HTR-8/SVneo (cell line): ENCODE measurements at places on chromosomes 4 and X.
A peak's percentile ranks its signal among the peaks of the same experiment; 100 is the strongest.

- DNase-seq = no peak
These were observed 17.8 kb downstream of the SSR4 start for GRCh38 chrX:153812220-153812619.

DNA sequence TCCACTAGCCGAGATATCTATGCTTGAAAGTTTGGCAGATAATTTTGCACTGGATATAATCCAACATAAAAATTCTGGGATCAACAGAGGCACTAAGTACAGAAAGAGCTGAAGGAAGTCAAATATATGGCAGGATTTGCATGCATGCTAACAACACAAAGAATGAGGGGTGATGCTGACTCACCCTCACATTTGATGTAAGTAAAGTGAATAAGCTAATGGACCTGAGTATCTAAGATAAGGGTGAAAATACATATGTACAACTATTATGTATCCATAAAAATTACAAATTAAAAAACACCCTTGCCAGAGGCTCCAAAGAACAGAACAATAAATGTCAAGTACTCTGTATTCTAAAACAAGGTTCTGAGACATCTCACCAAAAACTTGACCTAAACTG is 63.8 kb upstream of the PRDX4 start:
- DNase-seq = no peak

DNA sequence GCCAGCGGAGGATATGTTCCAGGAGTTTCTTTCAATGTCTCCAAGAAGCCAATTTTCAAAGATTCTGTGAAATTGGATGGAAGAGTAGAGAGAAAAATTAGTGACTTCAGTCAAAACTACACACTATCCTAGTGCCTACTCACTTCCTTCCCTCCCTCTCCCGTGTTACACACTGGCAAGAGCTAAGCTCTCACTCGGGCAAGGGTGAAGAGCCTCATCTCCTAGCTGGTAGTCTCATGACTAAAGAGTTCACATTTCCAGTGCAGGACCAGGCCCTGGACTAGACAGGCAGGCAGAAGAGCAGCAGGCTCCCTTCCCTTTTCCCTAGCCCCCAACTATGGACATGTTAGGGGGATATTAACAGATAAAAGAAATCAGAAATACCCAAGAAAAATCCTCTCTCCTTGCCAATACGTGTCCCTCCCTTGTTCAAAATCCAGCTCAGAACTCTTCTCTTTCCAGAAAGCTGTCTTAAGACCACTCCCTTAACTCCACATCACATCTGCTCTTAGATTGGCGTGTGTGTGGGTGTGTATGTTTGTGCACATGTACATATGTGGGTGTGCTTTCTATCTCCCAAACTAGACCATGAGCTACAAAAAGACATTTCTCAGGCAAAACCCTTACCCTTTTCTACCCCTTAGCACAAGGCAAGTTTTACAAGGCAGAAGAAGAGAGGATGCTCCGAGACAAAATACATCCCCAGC is 29.9 kb downstream of the ZDHHC9 start:
- no peak for DNase-seq

GRCh38 chr4:48493452-48494100 is 3.5 kb downstream of the ZAR1 start:
- DNase-seq = no peak

DNA sequence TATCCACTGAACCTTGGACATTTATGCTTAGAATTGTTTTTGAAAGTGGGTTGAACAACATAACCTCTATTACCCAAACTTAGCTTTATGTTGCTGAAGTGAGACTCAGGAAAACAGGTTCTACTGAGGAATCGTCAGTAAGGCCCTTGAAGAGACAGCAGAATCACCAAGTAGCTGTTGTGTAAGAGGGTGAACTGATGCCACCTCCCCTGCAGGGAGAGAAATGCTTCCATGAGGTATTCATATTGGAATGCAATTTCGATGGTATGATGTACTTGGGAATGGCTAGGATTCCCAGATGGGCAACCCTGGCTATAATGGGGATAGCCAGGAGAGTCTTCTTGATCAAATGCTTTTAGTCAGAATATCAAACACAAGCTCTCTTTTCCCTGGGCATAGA is 4.1 kb upstream of the SCRG1 start:
- peak; percentile 14 for DNase-seq

- DNase-seq = peak; percentile 71
These were observed 722 bp downstream of the NAAA start for GRCh38 chr4:75939890-75940691.

- no peak for DNase-seq
These were observed 77.2 kb upstream of the NEIL3 start for GRCh38 chr4:177232473-177232872.

- DNase-seq = no peak
These were observed 810.1 kb downstream of the FAT4 start for GRCh38 chr4:126124818-126125217.

- DNase-seq = no peak
These were observed 49.2 kb downstream of the DDX53 start for GRCh38 chrX:23048806-23049573.

DNA sequence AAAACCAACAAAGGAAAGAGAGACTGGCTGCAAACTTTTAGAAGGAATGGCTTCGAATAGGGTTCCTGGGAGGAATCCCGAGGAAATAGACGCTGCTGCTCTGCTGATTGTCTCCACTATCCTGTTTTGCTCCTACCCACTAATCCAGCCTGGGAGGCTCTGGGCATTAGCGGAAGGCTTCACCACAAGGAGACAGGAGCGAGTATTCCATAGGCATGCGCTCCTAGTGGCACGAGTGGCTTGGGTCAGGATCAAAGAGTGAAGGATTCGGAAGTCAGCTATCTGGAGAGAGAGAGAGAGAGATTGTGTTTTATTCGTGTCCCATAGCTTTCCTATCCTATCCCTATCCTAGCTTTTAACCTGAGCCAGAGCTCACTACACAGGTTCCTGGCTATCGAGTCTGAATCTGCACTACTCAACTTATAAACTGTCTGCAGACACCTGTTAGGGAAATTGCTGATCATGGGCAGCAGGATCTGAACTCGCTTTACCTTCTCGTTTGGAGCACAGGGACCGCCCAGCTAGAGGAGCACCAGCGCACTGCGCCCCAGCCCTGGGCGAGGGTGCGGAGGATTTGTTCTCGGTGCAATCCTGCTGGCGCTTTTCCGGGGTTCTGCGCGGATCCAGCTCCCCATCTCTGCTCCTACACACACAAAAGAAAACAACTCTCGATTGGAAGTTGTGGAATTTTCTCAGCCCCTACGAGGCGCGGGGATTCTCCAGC is 740 bp upstream of the NPY2R start:
- no peak for DNase-seq
